ENCODE measurements at places on chromosomes 6 and 20.
A peak's percentile ranks its signal among the peaks of the same experiment; 100 is the strongest.

GRCh38 chr6:2625581-2625980 lies 125.1 kb downstream of the MYLK4 start:
- DNase-seq, result no peak

- no peak for DNase-seq
Measured at GRCh38 chr6:143539106-143539505, 27.6 kb upstream of the FUCA2 start.

GRCh38 chr20:44064501-44065400 lies 122.2 kb downstream of the JPH2 start:
- no peak for DNase-seq

GRCh38 chr6:93418033-93418407 lies 1.3 kb downstream of the EPHA7 start:
- DNase-seq, result no peak

- DNase-seq, result no peak
Measured at GRCh38 chr20:48008850-48009515, 223.7 kb upstream of the SULF2 start.

- DNase-seq, result no peak
Measured at GRCh38 chr6:41216616-41217015, 11.5 kb upstream of the TREML4 start.

DNA sequence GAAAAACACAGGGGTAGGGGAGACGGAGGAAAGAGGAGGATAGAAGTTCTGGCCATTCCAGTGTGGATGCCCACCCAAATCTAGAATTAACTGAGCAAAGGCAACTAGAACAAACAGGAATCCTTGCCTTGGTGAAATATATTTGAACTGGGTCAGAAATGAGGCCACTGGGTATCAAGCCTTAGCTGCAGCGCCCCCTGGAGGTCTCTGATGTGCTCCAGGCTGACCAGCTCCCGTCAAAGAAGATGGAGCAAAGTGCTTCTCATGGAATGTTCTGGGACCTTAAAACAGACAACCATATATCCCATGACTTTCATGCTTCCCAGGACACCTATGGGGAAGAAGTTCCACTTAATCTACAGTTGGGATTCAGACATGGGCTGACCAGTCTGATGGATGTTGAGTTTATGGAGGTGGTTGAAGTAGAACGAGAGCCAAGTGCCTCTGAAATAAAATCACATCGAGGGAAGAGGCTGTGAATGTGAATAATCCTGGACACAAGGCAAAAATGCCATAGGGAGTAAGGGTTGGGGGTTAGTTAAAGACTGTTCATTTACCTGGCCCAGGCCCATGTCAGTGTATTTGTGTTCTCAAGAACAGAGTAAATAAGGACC lies 50.4 kb downstream of the HLA-DPB1 start:
- DNase-seq, result peak; percentile 54

- no peak for DNase-seq
Measured at GRCh38 chr6:163572612-163573011, 158.1 kb downstream of the QKI start.

DNA sequence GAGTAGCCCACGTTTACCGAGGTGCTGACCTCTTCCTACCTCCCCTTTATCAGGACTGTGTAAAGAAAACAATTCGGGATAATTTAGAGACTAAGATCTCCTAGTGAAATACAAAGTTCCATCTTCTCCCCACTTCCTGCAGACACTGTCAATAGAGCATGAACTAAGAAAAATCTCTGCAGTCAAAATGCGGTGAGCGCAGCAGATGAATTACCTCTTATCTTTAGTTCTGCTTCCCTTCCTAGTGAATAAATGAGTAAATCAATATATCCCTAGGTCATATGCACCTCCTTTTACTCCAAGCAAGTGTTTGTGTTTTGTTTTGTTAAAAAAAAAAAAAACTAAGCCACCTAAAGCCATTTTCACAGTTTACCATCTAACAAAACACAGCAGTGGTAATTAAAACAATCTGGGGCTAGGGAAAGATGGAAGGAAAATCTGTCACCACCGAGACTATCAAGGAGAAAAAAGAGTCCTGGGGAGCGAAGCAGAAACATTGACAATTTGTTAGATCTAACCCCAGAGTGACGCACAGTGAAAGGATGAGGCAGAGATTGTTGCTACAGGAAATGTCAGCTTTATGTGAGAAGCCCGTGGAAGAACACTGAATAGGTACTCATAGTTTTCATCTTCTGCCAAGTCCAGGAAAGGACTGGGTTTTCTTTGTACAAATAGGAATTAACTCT lies 159.4 kb upstream of the SPTLC3 start:
- no peak for DNase-seq

DNA sequence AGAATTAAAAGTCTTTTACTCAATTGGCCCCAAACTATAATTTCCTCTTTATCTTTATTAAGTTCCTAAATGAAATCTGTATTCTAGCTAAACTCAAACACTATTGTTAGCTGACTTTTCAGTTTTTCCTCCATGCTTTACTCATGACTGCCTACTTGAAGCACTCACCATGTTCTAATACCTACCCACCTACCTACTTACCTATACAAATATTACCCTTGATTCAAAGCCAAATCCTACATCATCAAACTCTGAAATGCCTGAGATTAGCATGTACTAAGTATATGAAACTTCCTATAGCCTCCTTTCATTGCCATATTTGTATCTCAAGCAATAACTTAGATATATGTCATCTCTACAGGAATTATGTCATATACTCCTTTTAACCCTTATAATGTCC lies 259.7 kb downstream of the HDGFL1 start:
- no peak for DNase-seq

GRCh38 chr20:4084096-4084495 lies 68.7 kb upstream of the RNF24 start:
- DNase-seq, result no peak

All from activated CD8-positive, alpha-beta memory T cell treated with anti-CD3 and anti-CD28 coated beads for 1 hour (primary cell).